ENCODE measurements at places on chromosomes 2 and 18.

- no peak for DNase-seq
Measured at GRCh38 chr2:16821692-16822091, 156.1 kb upstream of the CYRIA start.

GRCh38 chr2:60926741-60927552, 45.6 kb downstream of the REL start:
- DNase-seq: no peak

DNA sequence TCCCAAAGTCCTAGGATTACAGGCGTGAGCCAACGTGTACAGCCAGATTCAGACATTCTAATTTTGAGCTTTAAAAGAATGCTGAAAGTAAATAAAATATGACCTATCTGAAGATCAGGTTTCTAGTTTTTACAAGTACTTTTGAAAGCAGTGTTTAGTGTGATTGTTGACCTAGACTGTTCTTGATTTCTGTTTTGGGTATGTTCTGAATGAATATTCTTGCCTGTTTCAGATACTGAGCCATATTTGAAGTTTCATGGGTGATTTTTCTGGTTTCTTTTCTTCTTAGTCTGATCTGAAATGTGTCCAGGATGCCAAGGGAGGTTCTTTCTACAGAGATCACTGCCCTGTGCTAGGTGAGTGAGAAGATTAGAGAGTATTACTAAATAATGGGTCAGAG, 37.2 kb downstream of the MIB1 start:
- DNase-seq: no peak

DNA sequence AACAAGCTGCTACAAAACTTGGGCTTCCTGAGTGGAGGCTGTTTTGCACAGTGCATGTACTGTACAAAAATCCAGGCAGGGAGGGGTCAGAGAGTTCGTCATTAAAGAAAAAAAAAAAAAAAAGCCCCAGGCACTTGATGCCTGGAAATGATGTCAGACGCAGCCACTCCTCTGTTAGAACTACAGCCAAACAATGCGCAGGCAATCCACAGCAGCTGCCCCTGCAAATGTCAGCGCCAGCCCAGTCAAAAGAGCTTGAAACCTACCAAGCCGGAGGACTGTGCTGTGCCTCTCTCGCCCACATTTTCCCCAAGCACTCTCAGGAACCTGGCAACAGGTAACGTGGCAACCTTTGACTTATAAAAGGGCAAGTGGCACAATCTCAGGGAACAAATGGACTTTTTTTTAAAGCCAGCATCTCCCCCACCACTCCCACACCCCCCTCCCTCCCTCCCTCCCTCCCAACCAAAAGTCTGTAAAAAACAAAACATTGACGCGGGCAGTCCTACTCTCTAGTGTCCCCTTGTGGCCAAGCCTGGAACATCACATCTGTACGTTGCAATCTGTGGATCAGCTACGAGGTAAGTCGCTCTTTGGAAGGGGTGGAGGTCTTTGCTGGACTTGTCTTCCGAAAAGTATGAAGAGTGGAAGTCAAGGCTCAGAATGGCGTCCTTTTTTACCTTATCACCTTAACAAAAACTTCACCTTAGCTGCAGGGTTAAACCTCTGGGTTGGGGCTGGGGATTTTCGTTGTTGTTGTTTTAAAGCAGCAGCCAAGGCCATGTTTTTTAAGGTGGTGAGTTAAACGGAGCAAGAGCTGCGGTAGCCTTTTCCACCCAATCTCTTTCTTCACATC, 144.2 kb downstream of the TGIF1 start:
- DNase-seq: peak; percentile 96

- DNase-seq: peak; percentile 36
Measured at GRCh38 chr2:212021947-212022346, 516.7 kb downstream of the ERBB4 start.

GRCh38 chr2:242075696-242076095, 206.2 kb downstream of the RTP5 start:
- peak; percentile 49 for DNase-seq

- DNase-seq: no peak
Measured at GRCh38 chr2:26168785-26169184, 4.1 kb upstream of the GAREM2 start.

- peak; percentile 93 for DNase-seq
Measured at GRCh38 chr2:163778045-163778781, 42.4 kb upstream of the FIGN start.

- DNase-seq: no peak
Measured at GRCh38 chr2:163312713-163313112, 423.1 kb downstream of the FIGN start.

GRCh38 chr2:158724803-158725381, 70.2 kb upstream of the DAPL1 start:
- DNase-seq: no peak

- DNase-seq: no peak
Measured at GRCh38 chr18:55420665-55421307, 167.2 kb downstream of the TCF4 start.

DNA sequence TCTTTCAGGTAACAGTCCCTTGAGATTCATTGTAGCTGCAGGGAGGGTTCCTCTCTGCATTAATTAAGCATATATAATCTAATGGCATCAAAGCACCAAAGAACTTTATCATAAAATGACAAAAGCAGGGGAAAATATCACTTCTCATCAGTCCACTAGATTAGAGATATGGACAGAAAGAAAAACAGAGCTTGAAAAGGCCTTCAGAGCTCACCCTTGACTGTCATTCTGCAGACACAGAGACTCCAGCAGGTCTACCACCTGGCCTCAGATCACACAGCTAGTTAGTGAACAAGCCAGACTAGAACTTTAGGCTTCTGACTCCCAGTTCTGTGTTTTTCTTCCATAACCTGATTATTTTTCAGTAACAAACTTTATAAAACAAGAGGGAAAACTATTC, 88.5 kb downstream of the FIGN start:
- no peak for DNase-seq

- no peak for DNase-seq
Measured at GRCh38 chr2:173291412-173291811, 63.3 kb upstream of the CDCA7 start.

- DNase-seq: no peak
Measured at GRCh38 chr18:78920456-78921138, 59.0 kb upstream of the SALL3 start.

GRCh38 chr2:218999881-219000568, 6.8 kb upstream of the CRYBA2 start:
- no peak for DNase-seq

GRCh38 chr2:117523711-117524238, 290.7 kb upstream of the DDX18 start:
- DNase-seq: no peak

DNA sequence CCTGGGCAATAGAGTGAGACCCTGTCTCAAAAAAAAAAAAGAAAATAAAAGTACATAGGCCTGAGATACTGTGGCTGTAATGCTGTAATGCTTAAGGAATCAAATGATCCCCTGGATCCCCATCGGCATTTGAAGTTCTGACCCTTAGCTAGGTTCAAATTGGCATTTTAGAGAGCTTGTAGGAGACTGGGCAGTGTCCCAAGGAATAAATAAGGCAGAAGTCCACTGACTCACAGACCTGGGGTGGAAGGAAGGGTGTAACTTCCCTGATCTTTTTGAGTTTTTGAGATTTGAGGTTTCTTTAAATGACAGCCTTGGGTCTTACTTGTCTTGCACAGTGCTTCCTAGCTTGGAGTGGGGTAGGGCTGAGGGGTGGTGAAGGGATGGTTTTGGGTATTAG, 553.7 kb downstream of the SLC4A3 start:
- DNase-seq: no peak
